Colonic mucosa (tissue), 4 donors: ENCODE measurements at places on chromosomes 7 and 10. TPM values are rescaled to one million over a fixed set of nuclear protein-coding genes. Genes with fewer than 3 reads are reported as not detected.

DNA sequence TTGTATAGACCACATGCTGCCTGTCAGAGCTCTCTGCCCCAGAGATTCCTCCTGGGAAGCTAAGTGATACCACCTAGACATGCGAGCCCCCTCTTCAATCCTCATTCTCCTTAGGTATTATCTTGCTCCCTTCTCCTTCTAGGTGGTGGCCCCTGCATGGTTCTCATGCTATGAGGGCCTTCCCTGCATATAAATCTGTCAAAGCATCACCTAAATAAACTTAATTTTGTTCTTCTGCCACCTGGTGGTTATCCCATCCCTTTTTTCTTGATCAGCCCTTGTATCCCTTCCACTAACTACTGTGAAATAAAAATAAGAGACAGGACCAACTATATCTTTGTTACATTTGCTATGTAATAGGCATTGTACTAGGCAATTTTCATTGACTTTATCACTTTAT is 242.1 kb downstream of the CDC14C start:
- DNase-seq: no peak
- no peaks in the 10 kb centered on the region for H3K36me3 ChIP-seq
- H3K4me3 ChIP-seq: no peak overlapping the region

GRCh38 chr10:86914734-86915133 is 42.7 kb downstream of the MMRN2 start:
- no peaks in the 10 kb centered on the region for H3K4me1 ChIP-seq
- no peak for DNase-seq
- no peaks in the 10 kb centered on the region for H3K36me3 ChIP-seq
- no peaks in the 10 kb centered on the region for H3K27me3 ChIP-seq

DNA sequence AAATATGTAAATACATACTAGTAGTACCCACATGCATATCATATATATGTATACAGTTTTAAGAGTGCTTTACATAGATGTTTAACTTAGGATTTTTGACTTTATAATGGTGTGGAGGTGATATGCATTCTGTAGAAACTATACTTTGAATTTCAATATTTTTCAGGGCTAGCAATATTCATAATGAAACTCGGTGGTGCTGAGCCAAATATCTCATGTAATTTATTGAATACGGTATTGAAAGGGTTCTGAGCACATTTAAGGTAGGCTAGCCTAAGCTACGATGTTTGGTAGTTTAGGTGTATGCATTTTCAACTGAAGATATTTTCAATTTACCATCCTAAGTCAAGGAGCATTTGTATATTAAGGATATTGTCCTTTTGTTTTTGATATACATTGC is 36.0 kb downstream of the ZNRF2 start:
- no peak overlapping the region for H3K27ac ChIP-seq
- no peaks in the 10 kb centered on the region for H3K27me3 ChIP-seq
- H3K4me3 ChIP-seq: no peak overlapping the region

DNA sequence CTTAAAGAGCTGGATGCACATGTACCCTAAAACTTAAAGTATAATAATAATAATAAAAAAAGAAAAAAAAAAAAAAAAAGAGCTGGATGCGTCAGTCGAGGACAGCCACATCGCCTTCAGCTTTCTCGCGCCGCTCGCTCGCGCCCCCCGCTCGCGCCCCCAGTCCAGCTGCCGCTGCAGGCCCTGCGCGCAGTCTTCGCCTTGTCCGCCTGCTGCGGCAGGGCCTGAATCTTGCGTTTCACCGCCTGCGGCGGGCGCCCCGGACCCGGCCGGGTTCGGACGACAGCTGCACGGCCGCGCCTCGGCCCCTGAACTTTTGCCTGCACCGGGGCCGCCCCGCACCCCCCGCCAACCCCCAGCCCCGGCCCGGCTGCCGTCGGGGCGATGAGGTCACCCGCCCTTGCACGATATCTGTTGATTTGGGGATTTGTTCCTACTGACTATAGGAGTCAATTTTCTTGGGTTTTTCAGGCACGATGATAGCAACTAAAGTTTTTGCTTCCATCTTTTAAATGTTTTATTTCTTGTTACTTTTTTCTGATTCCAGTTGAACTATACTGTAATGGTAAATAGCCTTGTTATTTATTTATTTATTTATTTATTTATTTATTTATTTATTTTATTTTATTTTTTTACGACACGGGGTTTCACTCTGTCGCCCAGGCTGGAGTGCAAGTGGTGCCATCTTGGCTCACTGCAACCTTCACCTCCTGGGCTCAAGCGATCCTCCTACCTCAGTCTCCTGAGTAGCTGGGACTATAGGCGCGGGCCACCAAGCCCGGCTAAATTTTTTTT is 33.5 kb upstream of the CPN1 start:
- no peaks in the 10 kb centered on the region for H3K4me1 ChIP-seq
- no peak for DNase-seq
- H3K4me3 ChIP-seq: no peak overlapping the region
- no peaks in the 10 kb centered on the region for H3K36me3 ChIP-seq
- H3K27me3 ChIP-seq: no peaks in the 10 kb centered on the region

FBXO24 gene
- 0.21 TPM for total RNA-seq

GNGT1 gene
- not detected for total RNA-seq

- H3K36me3 ChIP-seq: no peaks in the 10 kb centered on the region
- H3K27me3 ChIP-seq: no peaks in the 10 kb centered on the region
- no peaks in the 10 kb centered on the region for H3K4me1 ChIP-seq
- no peak for DNase-seq
Measured at GRCh38 chr7:26657686-26658388, 206.6 kb downstream of the SKAP2 start.

GRCh38 chr7:114107522-114107921 is 188.7 kb upstream of the PPP1R3A start:
- H3K4me1 ChIP-seq: no peaks in the 10 kb centered on the region
- no peak overlapping the region for H3K27ac ChIP-seq
- no peaks in the 10 kb centered on the region for H3K36me3 ChIP-seq
- no peak overlapping the region for H3K4me3 ChIP-seq

GRCh38 chr7:54015251-54015650 is 526.9 kb upstream of the VSTM2A start:
- H3K36me3 ChIP-seq: no peaks in the 10 kb centered on the region
- no peaks in the 10 kb centered on the region for H3K27me3 ChIP-seq
- H3K4me1 ChIP-seq: no peaks in the 10 kb centered on the region
- no peak overlapping the region for H3K27ac ChIP-seq
- no peak overlapping the region for H3K4me3 ChIP-seq

DNA sequence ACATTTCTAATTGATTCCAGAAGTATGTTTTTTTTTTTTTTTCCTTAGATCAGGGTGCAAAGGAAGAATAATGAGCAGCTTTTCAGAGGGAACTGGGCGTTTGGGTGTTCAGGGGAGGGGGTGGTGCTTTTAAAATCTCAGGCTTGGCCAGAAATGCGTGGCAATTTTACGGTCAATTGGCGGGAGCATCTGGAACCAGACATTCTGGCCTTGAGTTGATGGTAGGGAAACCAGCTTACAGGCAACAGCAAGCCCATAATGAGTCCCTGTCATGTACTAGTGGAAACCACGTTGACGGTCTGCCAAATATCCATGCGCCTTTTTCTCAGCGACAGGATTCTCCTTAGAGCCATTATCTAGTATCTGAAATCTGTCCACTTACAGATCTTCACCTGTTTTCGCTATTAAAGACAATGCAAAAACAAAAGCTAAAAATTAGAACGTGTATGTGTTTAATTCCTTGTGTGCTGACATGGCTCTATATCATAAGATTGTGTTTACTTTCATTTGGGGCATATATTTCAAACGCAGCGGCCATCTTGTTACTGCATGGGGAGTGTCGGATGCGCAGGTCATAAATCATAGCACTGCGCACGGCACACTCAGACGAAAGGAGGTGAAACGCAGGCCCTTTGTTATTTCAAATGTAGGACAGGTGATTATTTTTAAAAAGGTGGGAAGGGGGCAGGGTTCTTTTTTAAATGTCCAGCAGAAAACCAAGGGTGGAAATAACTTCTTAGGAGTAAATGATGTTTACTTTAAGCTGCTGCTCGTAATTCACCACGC is 209.2 kb downstream of the AGMO start:
- H3K27ac ChIP-seq: no peak overlapping the region
- H3K36me3 ChIP-seq: no peaks in the 10 kb centered on the region
- no peaks in the 10 kb centered on the region for H3K4me1 ChIP-seq
